ENCODE measurements at places on chromosomes 1 and 21. TPM values are rescaled to one million over a fixed set of nuclear protein-coding genes. Genes with fewer than 3 reads are reported as not detected.

SPRR2F gene
- not detected for total RNA-seq

OR2AK2 gene
- not detected for total RNA-seq

FMOD gene
- 4.4 TPM for total RNA-seq

RGS18 gene
- total RNA-seq: not detected

DISC1 gene
- total RNA-seq: 3.6 TPM

C8B gene
- total RNA-seq: not detected

MIXL1 gene
- not detected for total RNA-seq

TSSK3 gene
- 0.88 TPM for total RNA-seq

NUP210L gene
- not detected for total RNA-seq

RSPH1 gene
- not detected for total RNA-seq

MAP3K7CL gene
- total RNA-seq: 57.4 TPM

CELA2A gene
- not detected for total RNA-seq

ZNF648 gene
- not detected for total RNA-seq

NTMT2 gene
- not detected for total RNA-seq

PLA2G2D gene
- not detected for total RNA-seq

FCAMR gene
- total RNA-seq: not detected

IL19 gene
- total RNA-seq: not detected

COL6A2 gene
- 941 TPM for total RNA-seq

MSH4 gene
- 0.27 TPM for total RNA-seq

SLC37A1 gene
- total RNA-seq: not detected

NIPAL3 gene
- total RNA-seq: 14.8 TPM

CEP350 gene
- total RNA-seq: 58.0 TPM

CCDC185 gene
- total RNA-seq: not detected

OPN3 gene
- 23.6 TPM for total RNA-seq

DNALI1 gene
- total RNA-seq: 35.9 TPM

GPR161 gene
- 8.4 TPM for total RNA-seq

CCDC17 gene
- 0.78 TPM for total RNA-seq

SPOCD1 gene
- 9.7 TPM for total RNA-seq

CELA3A gene
- 2.6 TPM for total RNA-seq

SESN2 gene
- total RNA-seq: 18.5 TPM

PTAFR gene
- total RNA-seq: not detected

GBP1 gene
- 30.3 TPM for total RNA-seq

TCHH gene
- total RNA-seq: not detected

ITGB2 gene
- 3.2 TPM for total RNA-seq

MX2 gene
- total RNA-seq: 0.57 TPM

GPR3 gene
- 0.16 TPM for total RNA-seq

FTCD gene
- total RNA-seq: not detected

HUNK gene
- not detected for total RNA-seq

LRRN2 gene
- 0.13 TPM for total RNA-seq

PLA2G2C gene
- not detected for total RNA-seq

ARTN gene
- total RNA-seq: 6.9 TPM

SPATA6 gene
- total RNA-seq: 4.8 TPM

C1orf226 gene
- total RNA-seq: 1.0 TPM

NFIA gene
- 2.0 TPM for total RNA-seq

KLHL17 gene
- total RNA-seq: 13.6 TPM

Data from myocyte (in vitro differentiated cells).